ENCODE measurements at places on chromosomes 3 and 15. TPM values are rescaled to one million over a fixed set of nuclear protein-coding genes. Genes with fewer than 3 reads are reported as not detected.

The LMOD3 gene
- total RNA-seq = not detected

DNA sequence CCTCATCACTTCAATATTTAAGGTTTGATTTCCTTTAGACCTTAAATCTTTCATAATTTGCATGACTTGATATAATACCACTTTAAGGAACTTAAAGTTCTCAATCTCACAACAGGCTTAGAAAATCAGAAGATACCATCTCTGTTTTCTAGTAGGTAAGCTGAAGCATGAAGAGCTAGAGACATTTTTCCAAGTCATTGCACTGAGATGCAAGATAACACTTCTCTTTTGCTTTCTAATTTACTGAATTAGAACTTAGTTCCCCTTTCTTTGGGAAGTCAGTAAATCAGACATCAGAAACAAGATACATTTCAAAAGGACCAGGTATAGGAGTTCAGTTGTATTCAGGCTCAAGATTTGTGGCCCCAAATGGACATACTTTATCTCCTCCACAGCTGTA, 79.7 kb downstream of the DZIP3 start:
- no peaks in the 10 kb centered on the region for H3K4me1 ChIP-seq
- H3K36me3 ChIP-seq = no peaks in the 10 kb centered on the region
- H3K27me3 ChIP-seq = no peaks in the 10 kb centered on the region
- no peak overlapping the region for H3K4me3 ChIP-seq
- no peak for DNase-seq

- no peak for DNase-seq
- no peaks in the 10 kb centered on the region for H3K36me3 ChIP-seq
- H3K27ac ChIP-seq = no peak overlapping the region
These were observed 40.2 kb upstream of the TMEM87A start for GRCh38 chr15:42313463-42313862.

DNA sequence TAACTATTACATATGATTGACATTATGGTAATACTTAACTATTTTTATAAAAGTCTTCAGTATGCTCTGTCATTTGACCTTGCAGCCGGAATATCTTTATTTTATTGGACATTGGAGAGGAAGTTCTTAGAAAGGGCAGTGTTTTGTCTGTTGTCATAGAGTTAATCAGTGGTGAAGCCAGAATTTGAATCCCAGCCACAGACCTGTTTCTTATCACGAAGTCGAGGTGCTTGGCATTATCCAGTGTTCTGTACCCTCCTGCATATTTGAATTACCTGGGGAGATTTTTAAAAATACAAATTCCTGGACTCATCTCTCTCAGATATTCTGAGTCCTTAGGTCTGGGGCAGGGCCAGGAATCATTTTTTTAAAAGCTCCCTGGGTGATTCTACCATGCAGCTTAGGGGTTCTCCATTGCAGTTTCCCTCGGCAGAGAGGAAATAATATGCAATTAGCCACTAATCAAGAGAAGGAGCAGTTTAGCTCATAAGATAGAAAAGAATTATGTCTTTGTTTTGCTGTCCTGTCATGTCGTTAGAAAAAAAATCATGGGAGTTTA, 195.6 kb upstream of the CFAP20DC start:
- H3K36me3 ChIP-seq = no peaks in the 10 kb centered on the region
- H3K4me1 ChIP-seq = no peaks in the 10 kb centered on the region
- H3K27ac ChIP-seq = no peak overlapping the region
- no peak for DNase-seq
- no peak overlapping the region for H3K4me3 ChIP-seq

DNA sequence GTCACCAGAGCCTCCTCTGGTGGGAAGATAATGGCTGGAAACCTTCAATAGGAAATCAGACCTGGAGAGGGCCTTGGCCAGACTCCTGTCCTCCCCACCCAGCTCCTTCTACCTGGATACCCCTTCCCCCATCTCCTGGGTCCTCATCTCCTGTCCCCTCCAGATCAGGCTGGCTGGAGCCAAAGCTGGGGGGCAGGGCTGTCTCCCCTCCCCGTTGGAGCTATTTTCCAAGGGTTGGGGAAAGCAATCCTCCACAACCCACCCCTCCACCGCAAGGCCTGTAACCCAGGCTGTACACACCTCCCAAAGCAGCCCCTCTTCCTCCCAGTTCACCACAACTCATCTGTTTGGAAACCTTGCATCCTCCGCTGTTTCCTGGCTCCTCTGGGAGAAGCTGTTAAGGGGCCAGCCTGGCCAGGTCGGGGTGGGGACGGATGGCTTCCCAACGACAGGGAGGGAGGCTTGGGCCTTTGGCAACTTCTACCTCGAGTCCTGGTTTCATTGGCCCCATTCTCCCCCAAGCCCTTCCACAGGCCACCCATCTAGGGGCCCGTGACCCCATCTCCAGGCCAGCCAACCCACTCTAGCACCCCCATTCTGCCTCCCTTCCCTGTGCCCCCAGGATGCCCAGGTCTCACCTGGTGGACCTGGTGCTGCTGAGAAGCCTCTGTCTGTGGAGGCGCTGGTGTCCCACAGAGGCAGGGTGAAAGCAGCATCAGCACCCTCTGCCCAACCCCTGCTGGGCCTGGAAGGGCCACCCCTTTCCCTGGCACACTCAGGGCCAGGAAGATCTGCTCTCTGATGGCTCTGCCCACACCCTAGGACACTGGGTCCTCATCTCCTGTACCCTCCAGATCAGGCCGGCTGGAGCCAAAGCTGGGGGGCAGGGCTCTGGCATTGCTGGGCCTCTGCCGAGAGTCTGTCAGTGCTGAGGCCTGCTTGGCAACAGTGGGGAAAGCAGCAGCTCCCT, 22.1 kb upstream of the GOLGA6C start:
- H3K27ac ChIP-seq = no peak overlapping the region
- no peaks in the 10 kb centered on the region for H3K36me3 ChIP-seq
- no peaks in the 10 kb centered on the region for H3K27me3 ChIP-seq

DNA sequence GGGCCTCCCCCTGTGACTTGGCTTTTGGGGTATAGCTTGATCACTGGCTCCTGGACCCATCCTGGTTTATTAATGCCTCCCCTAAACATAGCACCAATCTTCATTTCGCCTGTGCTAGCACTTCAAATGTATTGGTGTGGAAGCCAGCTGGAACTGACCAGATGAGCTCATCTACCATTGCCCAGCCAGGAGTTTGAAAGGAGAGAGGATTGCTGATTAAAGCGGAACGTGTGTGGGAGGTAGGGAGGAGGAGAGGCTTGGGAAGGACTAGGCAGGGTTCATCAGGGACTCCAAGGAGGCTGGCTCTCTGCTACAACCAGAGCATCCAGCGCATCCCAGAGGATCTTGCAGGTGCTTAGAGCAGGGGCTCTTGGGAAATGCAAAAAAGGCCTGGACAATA, 34.4 kb upstream of the TLE3 start:
- H3K4me1 ChIP-seq = no peaks in the 10 kb centered on the region
- no peaks in the 10 kb centered on the region for H3K27me3 ChIP-seq
- H3K27ac ChIP-seq = no peak overlapping the region
- peak; percentile 66 for DNase-seq
- H3K36me3 ChIP-seq = no peaks in the 10 kb centered on the region

DNA sequence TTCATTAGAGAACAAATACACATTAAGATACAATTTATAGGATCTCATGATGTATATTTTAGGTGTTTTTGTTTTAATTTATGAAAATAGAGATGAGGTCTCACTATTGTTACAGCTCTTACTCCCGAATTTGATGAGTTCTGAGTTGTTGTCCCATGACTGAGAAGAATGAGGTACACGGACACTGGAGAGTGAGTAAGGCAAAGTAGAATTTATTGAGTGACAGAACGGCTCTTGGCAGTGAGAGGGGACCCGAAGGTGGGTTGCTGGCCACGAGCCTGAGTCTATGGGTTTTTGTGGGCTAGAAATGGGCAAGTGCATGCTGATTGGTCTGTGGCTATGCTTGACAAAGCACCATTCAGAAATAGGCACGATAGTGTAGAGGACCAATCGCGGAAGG, 3.1 kb upstream of the RNF168 start:
- H3K27ac ChIP-seq = no peak overlapping the region
- no peaks in the 10 kb centered on the region for H3K36me3 ChIP-seq
- no peak overlapping the region for H3K4me3 ChIP-seq
- no peaks in the 10 kb centered on the region for H3K27me3 ChIP-seq
- no peaks in the 10 kb centered on the region for H3K4me1 ChIP-seq

DNA sequence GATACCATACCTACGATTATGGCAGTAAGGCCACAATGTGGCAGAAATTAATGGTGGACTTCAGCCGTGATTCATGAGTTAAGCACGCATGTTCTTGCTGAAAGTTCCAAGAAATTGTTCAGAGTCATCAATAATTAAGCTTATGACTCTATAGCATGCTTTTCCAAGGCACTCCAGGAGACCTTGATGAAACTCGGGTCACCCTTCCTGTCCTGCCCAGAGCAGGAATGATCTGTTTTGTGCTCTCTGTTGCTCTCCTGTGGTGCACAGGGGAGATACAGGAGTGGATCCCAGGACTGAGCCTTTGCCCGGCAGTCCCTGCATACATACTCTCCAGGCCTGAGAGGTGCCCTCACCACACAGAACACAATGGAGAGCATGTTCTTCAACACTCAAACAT, 141.6 kb upstream of the SLC2A2 start:
- H3K4me3 ChIP-seq = no peak overlapping the region
- H3K27me3 ChIP-seq = no peaks in the 10 kb centered on the region
- H3K36me3 ChIP-seq = no peaks in the 10 kb centered on the region

The KCNMB2 gene
- total RNA-seq = 11.6 TPM

DNA sequence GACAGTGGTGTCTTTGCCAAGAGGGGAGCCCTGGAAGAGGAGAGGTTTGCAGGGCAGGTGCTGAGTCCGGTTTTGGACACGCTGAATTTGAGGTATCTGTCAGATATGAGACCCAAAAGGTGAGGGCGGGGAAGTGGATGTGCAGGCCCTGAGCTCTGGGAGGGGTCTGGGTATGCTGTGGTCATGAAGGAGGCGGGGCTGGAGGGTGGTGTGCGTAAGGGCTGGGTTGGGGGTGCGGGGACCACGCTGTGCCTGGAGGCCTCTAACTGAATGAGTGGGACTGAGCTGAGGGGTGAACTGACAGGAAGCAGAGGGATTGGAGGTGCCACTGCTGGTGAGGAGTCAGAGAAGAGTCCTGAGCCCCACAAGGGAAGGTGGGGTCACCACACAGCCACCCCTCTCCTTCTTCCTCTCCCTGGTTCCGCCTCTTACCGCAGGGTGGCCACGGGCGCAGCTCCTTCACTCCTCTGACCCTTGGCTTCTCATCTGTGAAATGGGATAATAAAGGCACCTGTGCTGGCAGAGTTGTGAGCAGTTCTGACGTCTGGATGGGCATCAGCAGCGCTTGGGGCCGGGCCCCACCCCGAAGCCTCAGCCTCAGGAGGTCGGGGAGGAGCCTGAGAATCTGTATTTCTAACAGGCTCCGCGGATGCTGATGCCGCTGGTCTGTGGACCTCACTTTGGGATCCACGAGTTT, 28.8 kb downstream of the PSTPIP1 start:
- no peaks in the 10 kb centered on the region for H3K36me3 ChIP-seq
- no peak overlapping the region for H3K27ac ChIP-seq
- peaks cover 4% of the 10 kb centered on the region for H3K4me1 ChIP-seq
- DNase-seq = no peak

The LRRC31 gene
- not detected for total RNA-seq

GRCh38 chr3:50885070-50885850, 210.5 kb downstream of the DOCK3 start:
- H3K27me3 ChIP-seq = no peaks in the 10 kb centered on the region
- H3K27ac ChIP-seq = no peak overlapping the region
- H3K36me3 ChIP-seq = no peaks in the 10 kb centered on the region
- no peak overlapping the region for H3K4me3 ChIP-seq

The PLAAT1 gene
- not detected for total RNA-seq

Data from ovary (tissue), 10 donors.